ENCODE measurements at places on chromosomes 16 and 17.

GRCh38 chr16:85653290-85653891, 35.4 kb downstream of the GINS2 start:
- DNase-seq, result no peak

DNA sequence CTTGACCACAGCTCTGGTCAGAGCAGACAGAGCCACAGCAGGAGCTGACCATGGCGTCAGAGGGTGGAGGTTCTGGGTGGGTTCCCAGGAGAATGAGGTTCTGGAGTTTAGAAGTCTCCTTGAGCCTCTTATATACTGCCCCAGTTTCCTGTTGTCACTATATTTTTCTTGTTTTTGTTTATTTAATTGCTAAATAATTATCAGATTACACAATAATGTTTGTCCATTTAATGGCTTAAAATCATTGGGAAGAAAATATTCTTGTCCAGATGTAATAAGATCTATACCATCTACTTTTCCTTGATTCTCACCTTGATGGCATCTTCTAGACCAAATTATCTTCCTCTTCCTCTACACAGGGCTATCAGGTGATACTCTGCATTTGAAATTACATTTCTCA, at the start of gene KRTAP4-3:
Gene KRTAP4-3 (minus strand): TSS at position 101 of the 400 bp plus-strand sequence. CDS start 49 bp downstream, at position 52.
- no peak for DNase-seq

DNA sequence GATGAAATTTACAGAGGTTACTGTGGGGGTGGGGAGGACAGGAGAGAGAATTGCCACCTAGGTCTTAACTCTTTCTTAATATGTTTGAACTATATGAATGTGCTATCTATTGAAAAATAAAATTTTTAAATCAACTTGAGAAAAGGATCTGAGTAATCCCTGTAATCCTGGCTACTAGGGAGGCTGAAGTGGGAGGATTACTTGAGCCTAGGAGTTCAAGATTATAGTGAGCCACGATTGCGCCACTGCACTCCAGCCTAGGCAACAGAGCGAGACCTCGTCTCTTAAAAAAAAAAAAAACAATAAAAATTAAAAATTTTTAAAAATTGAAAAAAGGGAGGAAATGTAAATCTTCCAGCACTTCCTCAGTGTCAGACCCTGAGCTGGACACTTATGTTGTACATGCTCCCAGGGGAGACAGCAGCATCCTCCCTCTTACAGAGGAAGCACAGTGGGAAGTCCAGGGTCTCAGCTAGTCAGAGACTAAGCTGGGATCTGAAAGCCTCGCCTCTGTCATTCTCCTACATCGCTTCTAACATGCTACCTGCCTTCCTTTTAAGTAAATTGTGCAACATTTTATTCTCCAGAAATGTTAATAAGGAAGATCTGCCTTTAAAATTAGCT, 21.9 kb downstream of the PMM2 start:
- DNase-seq, result no peak

GRCh38 chr16:57279780-57280638, 4.5 kb downstream of the PLLP start:
- no peak for DNase-seq

DNA sequence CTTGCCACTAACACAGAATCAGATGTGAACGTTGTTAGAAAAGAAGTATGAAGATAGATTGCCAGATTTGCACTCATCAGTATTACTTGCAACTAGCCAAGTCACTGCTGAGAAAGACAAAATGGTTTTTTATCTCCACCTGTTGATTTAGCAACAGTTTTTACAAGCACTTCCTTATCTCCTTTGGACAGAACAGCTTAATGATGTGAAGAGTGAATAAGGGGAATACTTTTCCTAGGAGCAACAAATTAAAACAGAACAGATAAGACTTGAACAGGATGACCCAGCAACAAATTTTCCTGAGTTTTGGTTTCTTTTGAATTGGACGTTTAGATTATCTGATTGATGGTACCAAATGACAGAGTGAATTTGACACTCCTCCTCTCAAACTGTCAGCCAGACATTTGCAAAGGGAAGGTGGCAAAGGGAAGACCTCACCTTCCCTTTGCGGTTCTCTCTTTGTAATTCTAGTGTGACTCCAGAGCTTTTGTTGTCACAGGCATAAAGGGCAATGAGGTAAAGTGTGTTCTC, 130.6 kb downstream of the NLK start:
- DNase-seq, result no peak

DNA sequence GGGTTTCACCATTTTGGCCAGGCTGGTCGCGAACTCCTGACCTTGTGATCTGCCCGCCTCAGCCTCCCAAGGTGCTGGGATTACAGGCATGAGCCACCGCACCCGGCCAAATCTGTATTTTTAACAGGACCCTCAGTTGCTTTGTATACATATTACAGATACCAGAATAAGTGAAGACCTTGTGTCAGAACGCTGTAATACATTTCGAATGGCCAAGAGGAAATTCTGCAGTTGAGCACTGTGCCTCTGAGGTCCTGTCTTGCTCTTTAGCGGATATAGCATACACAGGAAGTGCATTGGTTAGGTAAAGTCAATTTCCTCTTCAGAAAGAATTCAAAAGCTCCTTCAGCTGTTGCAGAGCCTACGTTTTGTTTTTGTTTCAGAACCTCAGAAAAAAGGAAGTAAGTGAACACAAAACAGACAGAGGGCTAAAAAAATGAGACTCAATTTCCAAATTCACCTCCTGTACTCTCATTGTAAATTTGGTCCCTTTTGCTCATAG, 15.7 kb downstream of the CRLF3 start:
- DNase-seq, result no peak

DNA sequence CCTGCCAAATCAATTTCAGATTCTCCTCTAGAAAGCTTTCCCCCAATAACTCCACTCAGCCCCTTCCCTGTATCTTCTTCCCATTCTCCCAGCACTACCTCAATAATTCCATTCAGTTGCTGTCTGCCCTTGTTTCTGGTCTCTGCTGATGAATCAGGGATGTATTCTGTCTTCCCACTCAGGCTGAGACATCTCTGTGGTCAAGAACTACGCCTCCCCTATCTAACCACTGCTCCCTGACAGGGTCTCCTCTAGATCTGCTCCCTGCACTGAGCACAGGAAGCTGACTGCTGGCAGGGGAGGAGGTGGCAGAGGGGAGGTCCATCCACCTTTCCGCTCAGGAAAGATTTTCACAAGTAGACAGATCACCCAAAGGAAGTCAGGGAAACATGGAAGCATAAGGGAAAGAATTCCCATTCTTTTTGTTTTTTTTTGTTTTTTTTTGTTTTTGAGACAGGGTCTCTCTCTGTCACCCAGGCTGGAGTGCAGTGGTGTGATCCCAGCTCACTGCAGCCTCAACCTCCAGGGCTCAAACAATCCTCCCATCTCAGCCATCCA, 16.9 kb upstream of the SP2 start:
- DNase-seq, result no peak

DNA sequence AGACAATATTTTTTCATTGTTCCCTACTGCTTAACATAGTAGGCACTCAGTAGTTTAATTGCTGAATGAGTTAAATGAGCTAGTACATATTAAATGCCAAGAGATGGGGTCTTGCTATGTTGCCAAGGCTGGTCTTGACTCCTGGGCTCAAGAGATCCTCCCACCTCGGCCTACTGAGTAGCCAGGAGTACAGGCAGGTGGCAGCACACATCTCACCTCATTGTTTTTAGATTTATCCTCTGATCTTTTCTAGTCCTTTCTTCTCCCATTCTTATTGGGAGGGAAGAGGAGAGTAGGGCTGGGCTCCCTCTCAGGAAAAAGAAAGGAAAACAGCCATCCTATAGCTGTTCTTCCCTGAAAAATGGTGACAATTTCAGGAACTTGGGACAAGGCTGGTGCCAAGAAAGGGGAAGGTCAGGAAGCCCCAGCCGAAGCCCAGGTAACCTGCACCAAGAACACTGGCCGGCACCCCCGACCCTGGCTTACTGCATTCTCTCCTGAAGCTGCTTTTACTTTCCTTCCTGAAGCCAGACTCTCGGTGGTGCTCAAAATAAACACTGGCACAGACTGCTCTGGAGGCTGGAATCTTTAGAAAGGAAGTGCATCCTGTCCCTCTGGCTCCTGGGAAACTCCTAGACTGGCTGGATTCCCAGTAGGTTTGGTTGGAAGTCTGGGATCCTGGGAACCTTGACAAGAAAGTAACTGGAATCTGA, 2.7 kb downstream of the TNFAIP1 start:
- DNase-seq, result no peak

GRCh38 chr16:82044585-82044911, 9.5 kb downstream of the HSD17B2 start:
- no peak for DNase-seq

- DNase-seq, result no peak
Measured at GRCh38 chr17:1951920-1952319, 73.2 kb downstream of the RTN4RL1 start.

DNA sequence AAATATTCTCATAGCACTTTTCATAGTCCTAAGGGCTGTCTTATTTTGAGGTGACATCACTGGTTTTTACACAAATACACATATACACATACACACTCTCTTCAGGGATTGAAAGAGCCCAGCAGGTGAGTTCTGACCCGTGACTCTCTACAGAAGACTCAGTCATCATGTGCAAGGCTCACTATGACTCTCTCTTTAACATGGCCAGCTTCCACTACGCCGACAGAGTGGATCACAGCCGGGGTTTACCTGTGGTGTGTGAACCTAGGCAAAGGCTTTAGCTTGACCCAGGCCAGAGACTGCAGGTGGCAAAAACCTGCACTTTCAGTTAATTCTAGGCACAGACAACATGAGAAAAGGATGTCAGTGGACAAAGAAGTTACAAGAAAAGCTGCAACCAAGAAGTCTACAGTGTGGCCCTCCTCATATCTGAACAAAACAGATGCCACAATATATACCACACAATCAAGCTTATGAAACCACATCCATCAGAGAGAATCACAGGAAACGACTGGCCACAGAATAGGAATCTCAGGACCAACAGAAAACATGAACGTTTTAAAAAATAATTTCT, 56.5 kb downstream of the CYTH1 start:
- DNase-seq, result no peak

GRCh38 chr17:78568494-78569115, 8.6 kb downstream of the DNAH17 start:
- DNase-seq, result no peak

DNA sequence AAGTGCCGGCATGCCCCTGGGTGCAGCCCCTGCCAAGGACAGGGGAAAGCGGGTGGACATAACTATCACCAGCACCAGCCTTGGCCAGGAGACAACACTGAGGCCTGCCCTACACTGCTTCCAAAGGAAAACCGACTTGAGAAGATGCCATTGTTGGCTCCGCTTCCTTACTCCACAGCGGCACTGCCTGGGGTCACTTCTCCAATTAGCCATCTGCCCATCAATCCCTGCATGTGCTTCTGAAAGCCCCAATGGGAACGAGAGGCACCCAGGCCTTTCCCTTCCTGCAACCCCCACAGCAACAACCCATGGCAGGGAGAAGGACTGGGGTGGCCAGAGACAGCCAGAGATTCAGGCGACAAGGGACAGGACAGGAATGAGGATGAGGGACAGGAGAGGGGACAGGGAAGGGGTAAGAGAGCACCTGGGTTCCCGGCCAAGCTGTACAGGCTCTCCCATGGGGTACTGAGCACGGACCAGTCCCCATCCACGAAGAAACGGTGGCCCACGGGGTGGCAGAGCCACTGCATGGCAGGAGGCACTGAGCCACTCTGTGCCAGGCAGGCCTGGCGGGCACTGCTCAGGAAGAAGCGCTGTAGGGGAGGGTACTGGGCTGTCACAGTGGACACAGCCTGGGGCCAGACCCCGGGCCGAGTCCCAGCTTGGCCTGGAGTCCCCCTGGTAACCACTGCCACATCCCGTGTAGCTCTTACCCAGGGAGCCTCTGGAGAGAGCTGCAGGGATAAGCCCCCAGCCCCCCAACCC, 21.2 kb downstream of the SREBF1 start:
- no peak for DNase-seq

DNA sequence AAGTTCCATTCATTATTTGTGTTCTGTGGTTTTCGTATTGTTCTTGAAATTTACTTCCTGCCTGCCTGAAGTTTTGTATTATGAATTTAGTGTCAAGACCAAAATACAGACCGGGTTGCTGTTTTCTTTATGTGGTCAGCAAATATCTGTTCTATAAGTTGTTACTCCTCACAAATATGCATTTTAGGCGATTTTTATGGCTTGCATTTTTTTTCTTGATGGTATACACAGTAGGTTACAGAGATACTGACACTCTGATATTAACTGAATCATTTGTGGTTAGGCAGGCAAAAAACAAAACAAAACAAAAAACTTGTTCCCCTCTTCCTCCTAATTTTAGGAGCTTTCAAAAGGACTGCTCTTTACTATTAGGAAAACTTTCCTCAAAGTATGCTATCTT, 52.6 kb downstream of the BCAS3 start:
- no peak for DNase-seq

DNA sequence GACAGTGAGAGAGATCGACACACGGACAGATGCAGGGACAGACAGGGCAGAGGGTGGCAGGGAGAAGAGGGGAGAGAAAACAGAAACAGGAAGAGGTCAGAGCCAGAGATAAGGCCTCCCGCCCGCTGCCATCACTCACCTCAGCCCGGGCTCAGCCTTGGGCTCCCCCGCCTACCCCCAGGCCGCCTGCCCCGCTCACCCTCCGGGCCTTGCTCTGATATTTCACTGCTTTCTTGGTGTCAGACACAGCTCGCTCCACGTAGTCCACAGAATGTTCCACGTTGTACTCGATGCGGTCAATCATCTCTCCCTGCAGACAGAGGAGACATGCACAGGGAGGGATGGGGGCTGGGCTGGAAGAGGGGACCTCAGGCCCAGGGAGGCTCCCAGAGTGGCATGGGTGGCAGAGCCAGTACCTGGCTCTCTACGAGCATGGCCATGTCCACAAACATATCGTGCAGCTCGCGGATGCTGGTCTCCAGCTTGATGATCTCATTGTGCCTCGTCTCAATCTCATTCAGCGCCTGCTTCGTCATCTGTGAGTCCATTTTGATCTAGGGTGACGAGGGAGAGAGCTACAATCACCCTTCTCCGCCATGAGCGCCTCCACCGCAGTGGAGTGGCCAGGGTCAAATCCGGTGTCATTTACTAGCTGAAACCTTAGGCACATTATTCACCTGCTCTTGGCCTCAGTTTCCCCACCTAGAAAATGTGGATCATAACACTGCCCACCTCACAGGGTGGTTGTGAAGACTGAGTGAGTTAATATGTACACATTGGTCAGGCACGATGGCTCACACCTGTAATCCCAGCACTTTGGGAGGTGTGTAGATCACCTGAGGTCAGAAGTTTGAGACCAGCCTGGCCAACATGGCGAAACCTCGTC, 8.2 kb downstream of the HSD3B7 start:
- no peak for DNase-seq

DNA sequence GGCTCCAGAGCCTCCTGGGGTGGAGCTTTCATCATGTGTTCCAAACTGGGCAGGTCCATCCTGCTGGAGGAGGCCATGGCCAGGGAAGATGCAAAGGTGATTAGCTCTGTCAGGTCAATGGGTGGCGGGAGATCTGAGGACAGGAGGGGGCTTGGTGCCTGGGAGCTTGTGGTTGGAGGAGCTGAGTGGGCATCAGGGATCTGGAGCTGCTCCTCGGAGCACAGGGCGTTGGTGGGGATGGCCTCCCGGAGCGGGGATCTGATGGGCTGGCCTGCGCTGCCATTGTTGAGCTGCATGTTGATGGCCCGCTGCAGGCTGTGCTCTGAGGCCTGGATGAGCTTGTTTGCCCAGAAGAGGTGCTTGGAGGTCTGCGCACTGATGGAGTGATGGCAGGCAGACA, 6.5 kb downstream of the SPATA32 start:
- DNase-seq, result no peak

- DNase-seq, result no peak
Measured at GRCh38 chr16:66095676-66096075, 270.8 kb upstream of the CDH5 start.

GRCh38 chr16:88703486-88704309, 2.5 kb downstream of the RNF166 start:
- DNase-seq, result no peak
